Nucleus accumbens (tissue), 56 donors: ENCODE measurements at places on chromosomes 2 and 18.

- DNase-seq, result no peak
These were observed 132.1 kb upstream of the EPC2 start for GRCh38 chr2:148512501-148512900.

DNA sequence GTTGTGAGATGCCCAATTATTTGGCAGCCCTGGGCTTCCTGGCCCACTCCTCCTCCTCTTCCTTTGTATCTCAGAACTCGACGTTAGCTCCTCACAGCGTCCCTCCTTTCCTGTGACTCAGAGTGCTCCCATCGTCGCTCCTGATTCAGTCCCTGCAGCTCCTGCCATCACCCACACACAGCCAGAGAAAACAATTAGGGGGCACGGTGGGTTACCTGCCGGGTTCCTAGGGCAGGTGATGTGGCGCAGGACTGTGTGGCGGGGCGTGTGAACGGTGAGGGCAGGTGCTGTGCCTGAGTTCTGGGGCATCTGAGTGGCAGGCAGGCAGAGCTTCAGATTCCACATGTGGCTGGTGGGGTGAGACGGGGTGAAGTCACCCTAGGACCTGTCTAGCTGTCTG lies 42.6 kb downstream of the GLI2 start:
- DNase-seq, result no peak

DNA sequence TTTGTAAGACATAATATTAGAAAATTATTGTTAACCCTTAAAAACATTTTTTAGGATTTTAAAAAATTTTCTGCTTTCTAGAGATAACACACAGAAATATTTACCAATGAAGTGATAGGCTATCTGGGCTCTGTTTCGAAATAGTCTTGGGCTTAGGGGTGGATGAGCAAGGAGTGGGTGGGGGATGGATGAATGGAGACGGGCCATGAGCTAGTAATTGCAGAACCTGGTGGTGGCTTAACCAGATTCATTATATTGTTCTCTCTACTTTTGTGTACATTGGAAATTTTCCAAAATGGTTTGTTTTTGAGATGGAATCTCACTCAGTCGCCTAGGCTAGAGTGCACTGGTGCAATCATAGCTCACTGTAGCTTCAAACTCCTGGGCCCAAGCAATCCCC lies 89.6 kb downstream of the TCF7L1 start:
- no peak for DNase-seq

DNA sequence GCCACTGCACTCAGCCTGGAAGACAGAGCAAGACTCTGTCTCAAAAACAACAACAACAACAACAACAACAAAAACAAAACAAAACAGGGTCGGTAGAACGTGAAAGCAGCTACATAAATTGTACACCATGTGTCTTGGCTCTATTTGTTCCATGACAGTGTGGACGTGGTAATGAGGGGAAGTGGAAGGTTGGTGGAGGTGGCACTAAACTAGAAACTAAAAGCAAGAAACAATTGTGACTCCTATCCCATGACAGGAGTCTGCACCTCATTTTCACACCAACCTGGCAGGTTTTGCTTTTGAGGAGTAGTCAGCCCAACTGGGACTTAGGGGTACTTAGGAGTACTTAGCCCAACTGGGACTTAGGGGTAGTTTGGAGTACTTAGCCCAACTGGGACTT lies 62.5 kb upstream of the MRPS9 start:
- DNase-seq, result no peak

DNA sequence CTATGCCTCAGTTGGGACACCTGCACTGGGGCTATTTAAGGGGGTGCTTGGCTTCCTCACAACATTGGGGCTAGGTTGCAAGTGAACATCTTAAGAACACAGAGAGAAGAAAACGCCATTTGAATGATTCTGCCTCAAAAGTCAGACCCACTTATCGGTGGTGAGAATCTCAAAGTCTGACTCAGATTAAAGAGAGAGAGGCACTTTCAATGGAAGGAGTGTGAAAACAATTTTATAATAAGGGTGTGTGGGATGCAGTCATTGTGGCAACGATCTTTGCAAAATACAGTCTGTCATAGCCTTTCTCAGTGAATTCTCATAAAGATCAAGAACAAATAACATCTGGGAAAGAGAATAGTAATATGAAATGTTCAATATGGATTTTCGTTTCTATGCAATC lies 41.8 kb downstream of the CCDC102B start:
- DNase-seq, result no peak

GRCh38 chr2:147374423-147374811 lies 470.4 kb upstream of the ACVR2A start:
- no peak for DNase-seq

DNA sequence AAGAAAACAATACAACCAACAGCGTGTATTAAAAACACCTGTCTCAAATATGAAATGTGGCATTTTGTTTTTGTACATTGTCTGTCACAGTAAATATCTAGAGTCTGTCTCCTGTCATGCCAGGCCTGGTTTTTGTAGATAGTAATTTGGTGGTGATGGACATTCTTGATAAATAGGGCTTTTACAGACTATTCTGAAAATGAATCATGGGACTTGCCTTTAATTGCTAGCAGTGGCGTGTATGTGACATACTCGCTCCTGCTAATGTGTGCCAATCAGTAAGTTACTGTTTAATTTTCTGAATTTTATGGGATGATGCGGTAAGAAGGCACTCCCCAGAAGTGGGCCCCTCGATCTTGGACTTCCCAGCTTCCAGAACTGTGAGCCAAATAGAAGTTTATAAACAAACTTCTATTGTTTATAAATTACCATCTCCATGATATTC lies 83.7 kb downstream of the TANC1 start:
- DNase-seq, result no peak

DNA sequence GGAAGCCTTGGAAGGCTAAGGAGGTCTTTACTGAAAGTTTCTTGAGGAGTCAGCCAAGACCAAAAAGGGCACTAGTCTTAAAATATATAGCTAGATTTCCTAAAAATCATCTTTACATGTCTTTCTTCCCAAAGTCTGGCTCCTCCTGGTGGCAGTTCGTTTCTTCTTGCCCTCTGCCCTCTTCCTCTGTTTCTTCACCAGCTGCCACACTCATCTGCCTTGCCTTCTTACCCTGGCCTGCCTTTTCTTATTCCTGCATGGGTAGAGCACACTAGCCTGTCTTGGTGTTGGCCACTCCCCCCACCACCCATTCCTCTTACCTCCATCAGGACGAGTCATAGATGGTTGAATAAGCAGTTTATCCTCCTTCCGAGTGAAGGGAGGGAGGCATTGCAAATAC lies 129.8 kb downstream of the RAPGEF4 start:
- DNase-seq, result no peak

DNA sequence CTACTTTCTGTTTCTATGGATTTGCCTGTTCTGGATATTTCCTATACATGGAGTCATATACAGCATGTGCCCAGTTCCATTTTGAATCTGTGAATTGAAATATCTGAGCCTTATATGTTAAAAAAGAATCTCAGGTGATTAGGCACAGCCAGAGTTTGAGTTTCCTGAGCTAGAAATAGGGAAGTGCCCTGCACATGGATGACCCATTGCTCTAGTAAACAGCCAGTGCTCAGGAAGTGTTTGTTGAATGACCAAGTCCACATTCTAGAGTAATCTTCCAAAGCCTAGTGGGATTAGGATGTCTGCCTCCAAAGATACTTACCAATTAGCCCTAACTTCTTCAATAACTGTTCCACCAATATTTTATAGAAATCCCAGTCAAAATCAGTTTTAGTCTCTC lies 165.8 kb downstream of the SETBP1 start:
- no peak for DNase-seq

GRCh38 chr2:102277202-102277700 lies 34.1 kb upstream of the IL1RL1 start:
- DNase-seq, result no peak

GRCh38 chr18:23512641-23513040 lies 9.3 kb downstream of the RMC1 start:
- no peak for DNase-seq

GRCh38 chr2:127052057-127052770 lies 54.7 kb downstream of the BIN1 start:
- DNase-seq, result no peak

DNA sequence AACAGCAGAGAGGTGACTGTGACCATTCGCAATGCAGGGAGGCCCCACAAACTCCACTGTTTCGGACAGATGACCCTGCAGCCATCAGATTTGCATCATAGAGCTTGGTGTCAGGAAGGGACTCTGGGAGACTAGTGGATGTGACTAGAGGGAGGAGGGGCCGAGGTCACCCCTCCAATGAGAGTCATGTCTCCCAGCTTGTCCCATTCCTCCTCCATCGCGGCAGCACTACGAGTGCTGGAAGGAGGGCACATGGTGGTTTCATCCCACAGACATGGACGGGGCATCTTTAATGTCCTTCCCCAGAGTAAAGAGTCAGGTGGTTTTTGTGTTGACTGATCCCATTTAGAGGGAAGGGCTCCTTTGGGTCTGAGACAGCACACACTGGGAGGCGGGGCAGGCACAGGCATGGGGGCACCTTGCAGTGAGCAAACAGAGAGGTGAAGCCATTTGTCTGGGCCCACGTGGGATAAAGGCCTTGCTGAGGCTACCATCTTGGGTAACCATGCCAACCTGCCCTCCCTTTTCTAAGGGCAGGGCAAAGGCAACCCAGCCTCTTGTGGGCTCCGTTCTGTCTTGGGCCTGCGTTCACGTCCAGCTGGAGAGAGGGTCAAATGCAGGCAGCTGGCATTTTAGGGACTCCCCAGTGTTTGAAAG lies 208.1 kb downstream of the ASB1 start:
- no peak for DNase-seq

- DNase-seq, result no peak
These were observed 94.0 kb downstream of the PLB1 start for GRCh38 chr2:28589746-28590463.

GRCh38 chr2:200171731-200172482 lies 134.6 kb upstream of the SPATS2L start:
- DNase-seq, result no peak

DNA sequence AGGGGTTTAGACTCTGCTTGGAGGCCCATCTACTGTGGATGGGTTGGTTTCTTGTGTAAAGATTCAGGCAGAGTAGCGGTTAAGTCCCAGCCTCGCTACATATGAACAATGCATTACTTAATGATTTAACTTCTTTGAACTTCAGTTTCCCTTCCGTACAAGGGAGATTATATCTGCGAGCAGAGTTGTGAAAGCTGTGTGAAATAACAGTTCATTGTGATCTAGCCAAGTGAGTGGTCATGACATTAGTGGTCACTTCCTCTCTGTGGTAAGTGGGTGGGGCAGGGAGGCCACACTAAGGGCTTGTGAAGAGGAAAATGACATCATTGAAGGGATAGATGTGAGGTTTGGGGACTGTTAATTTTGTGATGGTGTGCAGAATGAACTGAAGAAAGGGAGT lies 14.1 kb upstream of the MEX3C start:
- no peak for DNase-seq

DNA sequence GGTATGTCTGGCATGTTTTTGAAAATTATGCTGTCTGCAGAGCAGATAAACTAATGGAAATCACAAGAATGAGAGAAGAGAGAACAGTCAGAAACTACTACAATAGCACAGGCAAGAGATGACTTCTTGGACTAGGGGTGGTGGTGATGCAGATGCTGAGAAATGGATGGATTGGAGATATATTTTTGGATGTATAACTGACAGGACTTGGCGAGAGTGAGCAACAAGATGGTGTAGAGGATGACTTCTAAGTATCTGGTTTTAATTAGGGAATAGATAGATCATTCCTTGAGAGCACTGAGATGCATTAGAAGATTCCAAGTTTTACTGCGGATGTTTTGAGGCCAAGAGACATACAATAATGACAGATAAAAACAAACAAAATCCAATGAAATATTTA lies 328.2 kb downstream of the PID1 start:
- DNase-seq, result no peak

GRCh38 chr2:177254433-177255226 lies 9.9 kb downstream of the NFE2L2 start:
- peak; percentile 8 for DNase-seq

DNA sequence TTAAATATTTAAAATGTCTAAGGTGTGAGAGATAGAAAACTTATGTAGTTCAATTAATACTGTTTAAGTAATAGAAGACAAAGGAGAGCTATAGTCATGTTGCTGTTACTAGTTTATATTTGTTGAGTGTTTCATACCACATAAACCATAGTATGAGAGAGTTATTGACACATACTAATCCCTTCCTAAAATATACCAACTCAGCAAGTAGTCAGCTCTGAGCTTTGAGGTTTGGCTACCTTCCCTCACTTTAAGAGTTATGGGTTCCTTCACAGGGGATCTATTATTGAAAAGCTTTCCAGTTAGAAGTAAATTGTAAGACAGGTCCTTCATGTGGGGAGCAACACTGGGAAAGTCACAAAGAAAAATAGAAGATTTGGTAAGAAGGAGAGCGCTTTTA lies 701.6 kb upstream of the ZEB2 start:
- DNase-seq, result no peak

DNA sequence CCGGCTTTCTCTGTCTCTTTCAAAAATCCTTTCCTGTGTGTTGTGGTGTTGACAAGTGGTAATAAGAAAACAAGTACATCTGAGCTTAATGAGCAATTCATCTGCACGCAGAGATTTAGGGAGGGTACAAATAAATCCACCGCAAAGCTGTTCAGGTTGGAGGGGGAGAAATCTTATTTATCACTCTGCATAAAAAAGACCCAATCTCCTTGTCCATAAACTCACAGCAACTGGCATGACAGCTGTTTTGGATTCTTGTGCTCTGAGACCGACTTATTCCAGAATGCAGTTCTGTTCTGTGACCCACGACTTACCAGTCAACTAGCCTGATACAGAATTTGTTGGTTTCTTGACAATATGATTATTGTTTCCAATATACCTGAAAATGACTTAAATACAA lies 380.1 kb downstream of the SOX11 start:
- no peak for DNase-seq

DNA sequence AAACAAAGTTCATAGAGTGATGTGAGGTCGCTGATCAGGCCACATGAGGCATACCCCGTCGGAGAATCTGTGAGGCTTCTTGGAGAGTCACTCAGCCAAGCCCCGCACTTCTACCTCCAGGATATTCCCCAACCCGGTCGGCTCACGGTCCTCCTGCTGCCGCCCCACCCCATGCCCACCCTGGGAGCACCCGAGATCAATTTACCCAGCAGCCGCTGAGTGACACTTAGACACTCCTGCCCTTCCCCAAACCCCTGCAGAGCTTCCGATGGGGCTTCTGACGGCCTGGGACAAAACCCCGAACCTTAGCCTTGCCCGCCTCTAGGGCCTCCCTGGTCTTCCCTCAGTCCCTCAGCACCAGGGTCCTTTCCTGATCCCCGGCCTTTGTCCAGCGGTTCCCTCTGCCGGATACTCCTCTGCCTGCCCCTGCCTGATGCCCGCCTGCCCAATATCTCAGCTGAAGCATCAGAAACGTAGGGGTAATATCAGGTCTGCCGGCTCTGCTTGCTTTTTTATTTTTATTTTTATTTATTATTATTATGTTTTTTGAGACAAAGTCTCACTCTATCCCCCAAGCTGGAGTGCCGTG lies 18.9 kb upstream of the OTOS start:
- DNase-seq, result no peak
